ENCODE measurements at places on chromosomes 16 and 17.

- DNase-seq = no peak
Observed at GRCh38 chr17:83128306-83129240, 49.2 kb downstream of the METRNL start.

GRCh38 chr17:62679866-62680377 lies 52.5 kb downstream of the MRC2 start:
- DNase-seq = no peak

DNA sequence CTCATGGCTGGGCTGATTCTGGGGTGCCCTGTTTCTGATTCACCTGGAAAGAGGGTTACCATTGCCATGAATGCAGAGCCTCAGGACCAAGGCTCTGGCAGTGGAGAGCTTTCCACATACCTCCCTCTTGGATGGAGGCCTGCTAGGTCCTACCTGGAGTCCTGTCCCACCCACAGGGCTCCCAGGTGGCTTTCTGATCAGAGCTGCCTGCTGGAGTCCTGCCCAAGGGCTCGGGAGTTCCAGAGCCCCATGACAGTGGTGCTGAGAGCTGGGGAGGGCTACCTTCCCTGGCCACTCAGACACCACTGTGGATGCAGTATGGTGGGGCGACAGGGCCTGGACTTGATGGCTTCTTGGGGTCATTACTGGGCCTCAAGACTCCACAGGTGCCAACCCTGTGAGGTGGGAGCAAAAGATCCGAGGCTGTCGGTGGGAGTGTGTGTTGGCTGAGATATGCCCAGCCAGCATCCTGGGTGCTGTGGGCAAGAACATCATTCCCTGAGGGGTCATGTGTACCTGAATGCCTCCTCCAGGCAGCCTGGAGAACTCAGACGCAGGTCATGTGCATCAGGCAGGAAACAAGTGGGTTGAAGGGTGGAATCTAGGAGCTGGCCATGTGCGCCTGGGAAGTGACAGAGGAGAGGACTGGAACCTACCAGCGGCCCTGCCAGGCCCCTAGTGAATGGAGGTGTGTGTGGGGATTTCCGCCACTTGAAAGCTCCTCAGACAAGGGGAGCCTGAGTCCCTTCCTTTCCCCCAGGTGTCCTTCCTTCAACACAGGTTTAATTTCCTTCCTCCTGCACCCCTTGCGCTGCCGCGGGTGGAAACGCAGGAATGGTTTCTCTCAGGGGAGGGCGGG lies 2.3 kb upstream of the WNT3 start:
- no peak for DNase-seq

- no peak for DNase-seq
Observed at GRCh38 chr17:2233441-2233947, 70.1 kb downstream of the SMG6 start.

DNA sequence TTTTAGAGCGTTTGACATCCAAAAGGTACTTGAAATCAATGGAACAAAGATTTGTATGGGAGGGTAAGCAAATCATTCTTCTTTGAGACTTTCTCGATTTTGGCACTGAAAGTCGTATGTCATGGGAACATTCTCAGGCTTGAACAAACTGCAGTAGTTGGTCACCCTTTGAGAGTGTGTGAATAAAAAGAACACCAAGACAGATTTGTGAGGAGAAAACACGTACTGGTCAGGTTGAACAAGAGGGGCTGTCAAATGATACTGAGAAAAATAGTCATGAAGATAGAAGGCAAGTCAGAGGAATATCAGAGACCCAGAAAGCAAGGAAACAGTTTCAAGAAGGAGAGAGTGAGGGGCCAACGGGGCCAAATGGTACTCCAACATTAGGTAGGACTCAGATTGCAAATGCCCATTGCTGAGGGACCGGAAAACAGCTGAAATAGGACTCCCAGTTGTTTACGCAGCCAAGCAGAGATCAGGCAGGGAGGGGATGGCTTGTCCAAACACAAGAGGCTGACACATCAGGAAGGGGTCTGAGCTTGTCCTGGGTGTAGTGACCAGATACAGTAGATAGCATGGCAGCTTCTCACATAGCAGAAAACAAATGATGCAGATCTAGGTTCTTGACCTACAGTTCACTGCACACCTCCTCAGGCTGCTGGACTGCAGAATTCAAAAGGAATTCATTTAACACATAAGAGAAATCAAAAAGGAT lies 74.5 kb upstream of the MYOCD start:
- no peak for DNase-seq

DNA sequence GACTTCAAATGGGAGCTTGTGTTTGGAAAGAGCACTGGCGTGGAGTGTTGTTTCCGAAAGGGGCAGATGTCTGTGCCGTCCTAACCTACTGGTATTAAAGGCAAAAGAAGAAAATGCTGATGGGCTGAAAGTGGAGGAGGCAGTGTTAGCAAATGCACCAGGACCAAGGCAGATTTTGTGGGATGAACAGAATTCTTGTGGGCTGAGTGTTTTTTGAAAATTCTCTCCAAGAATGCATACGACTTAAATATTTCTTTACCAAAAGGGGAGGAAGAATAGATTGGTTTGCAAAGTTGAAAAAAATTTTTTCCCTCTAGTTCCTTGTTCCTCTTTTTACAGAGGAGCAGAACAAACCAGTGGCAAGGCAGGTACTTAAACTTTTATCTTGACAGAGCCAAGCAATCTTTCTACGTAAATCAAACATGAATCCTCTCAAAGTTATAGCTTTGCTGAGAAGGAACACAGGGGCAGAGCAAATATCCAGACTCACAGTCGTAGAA lies 16.8 kb downstream of the MARCHF10 start:
- DNase-seq = no peak

DNA sequence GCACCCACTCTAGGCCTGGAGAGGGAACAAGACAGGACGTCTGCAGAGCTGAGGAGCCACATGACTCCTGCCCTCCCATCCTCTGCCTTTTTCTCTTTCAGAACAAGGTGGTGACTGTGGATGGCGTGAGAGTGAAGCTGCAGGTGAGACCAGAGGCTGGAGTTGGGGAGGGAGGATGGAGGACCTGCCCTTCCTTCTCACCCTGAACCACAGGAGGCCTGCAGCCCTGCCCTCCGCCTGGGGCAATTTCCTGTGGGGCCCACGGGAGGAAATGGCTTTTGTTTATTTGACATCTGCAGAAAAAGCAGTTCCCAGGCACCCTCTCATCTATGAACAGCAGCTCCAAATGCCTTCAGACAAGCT lies 5.1 kb downstream of the RAB37 start:
- no peak for DNase-seq

- DNase-seq = no peak
Observed at GRCh38 chr17:44466339-44466738, 36.9 kb downstream of the GPATCH8 start.

- no peak for DNase-seq
Observed at GRCh38 chr17:78159575-78160158, 8.7 kb upstream of the SYNGR2 start.

- no peak for DNase-seq
Observed at GRCh38 chr16:81212830-81213465, 25.5 kb upstream of the BCO1 start.

GRCh38 chr16:29745121-29745852 lies 503 bp downstream of the C16orf54 start:
- DNase-seq = no peak

GRCh38 chr17:76336756-76337412 lies 16.8 kb downstream of the PRPSAP1 start:
- no peak for DNase-seq

- no peak for DNase-seq
Observed at GRCh38 chr16:74557275-74557674, 49.6 kb downstream of the GLG1 start.

- no peak for DNase-seq
Observed at GRCh38 chr17:17944743-17945142, 27.5 kb downstream of the TOM1L2 start.

DNA sequence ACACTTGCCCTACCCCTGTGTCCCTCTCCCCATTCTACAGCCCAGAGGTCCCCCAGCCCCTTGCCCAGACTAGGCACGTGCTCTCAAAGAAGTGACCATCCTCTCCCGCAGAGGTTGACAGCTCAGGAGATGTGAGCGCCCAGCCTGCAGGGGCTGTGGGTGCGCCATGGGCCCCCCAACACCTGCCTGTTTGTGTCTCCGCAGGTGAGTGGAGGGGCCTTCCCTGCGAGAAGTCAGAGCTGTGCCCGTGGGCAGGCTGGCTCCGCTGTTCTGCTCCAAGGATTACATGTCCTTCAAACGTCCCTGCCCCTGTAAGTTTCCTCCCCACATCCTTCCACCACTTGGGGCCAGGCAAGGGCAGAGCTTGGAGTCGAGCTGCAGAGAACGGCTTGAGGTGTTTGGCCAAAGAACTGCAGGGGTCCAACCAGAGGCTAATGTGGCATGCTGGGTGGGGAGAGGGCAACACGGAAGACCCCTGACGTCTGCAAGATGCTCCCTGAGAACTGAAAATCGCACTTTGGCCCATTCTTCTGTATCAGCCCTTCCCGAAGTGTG lies 10.4 kb downstream of the BEAN1 start:
- no peak for DNase-seq

DNA sequence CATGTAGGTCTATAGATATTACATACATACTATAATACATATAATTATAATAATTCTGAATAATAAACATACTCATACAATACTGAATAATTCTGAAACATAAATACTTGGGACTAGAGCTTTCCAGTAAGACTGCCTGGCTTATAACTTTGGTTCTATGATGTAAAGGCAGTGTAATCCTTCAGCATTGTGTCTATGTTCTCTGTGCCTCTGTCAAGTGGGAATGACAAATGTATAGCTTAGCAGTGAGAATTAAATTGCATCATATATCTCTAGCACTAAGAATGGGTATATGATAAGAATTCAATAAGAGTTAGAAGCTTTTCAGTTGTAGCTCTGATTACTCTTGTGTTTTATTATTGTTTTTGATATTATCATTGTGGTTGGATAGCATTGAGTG lies 1469.3 kb downstream of the CDH8 start:
- DNase-seq = no peak

- no peak for DNase-seq
Observed at GRCh38 chr16:1984347-1985225, 593 bp downstream of the GFER start.

DNA sequence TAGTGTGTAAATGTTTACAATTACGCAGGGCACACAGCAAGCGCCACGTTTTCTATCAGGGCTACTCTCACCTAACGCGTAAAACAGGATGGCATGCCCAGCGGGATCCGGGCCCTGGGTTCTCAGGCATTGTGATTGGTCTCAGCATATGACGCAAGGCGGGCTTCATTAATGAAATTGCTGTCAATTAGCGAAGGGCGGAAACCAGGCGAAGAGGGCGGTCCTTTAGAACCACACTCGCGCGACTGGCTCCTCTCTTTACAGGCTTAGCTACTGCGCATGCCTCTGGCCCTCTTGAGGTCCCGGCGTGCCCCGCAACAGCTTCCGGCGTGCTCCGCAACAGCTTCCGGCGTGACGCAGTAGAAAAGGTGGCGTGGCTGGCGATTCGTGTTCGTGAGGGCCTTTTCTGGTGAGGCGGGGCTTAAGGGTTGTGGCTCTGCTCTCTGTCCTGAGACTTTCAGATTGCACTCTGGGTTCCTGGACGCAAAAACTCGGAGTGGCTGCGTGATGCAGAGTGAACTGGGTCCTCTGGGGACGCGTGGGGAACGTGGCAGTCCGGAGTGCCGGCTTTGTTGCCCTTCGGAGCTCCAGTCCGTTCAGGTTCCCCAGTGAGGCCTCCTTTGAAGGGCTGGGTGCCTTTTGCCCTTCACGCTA lies 9.2 kb downstream of the OR2C1 start:
- DNase-seq = peak; percentile 77

GRCh38 chr16:80992676-80993293 lies 13.9 kb downstream of the CMC2 start:
- no peak for DNase-seq

GRCh38 chr16:57802341-57803133 lies at the start of gene KIFC3:
Gene KIFC3, minus strand, starts transcription at chr16:57802491. Its CDS starts 4,248 bp downstream, at chr16:57798243.
- peak; percentile 33 for DNase-seq

DNA sequence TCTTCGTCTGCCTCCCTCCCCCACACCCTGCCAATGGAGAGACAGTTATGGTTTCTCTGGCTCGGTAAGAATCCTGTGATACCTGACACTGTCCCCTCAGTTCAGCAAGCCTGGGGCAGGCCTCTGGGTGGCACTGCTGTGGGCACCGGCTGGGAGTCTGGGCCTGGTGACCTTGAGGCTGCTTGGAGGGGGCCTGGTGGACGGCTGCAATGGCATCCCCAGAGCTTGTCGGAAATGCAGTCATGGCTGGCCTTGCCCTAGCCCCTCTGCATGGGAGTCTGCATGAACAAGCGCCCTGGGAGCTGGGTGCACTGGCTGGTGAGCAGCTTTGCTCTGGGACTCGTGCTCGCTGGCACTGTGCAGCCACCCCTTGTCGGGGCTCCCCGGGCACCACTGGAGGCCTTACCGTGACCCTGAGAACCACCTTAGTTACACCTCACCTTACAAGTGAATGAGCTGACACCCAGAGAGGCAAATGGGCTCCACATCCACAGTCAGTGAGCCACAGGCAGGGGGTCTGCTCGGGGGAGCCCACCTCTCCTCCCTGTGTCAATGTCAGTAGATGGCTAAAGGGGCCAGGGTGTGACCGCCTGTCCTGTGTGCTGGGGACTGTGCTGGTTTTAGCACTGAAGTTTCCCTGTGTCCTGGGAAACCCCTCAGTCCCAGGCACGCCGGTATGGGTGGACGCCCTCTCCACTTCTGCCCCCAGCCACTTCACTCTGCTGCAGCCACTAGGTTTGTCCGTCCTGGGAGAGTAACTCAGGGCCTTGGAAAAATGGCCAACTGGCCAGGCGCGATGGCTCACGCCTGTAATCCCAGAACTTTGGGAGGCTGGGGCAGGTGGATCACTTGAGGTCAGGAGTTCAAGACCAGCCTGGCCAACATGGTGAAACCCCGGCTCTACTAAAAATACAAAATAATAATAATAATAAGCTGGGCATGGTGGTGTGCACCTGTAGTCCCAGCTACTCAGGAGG lies 1.4 kb downstream of the LGALS3BP start:
- no peak for DNase-seq

DNA sequence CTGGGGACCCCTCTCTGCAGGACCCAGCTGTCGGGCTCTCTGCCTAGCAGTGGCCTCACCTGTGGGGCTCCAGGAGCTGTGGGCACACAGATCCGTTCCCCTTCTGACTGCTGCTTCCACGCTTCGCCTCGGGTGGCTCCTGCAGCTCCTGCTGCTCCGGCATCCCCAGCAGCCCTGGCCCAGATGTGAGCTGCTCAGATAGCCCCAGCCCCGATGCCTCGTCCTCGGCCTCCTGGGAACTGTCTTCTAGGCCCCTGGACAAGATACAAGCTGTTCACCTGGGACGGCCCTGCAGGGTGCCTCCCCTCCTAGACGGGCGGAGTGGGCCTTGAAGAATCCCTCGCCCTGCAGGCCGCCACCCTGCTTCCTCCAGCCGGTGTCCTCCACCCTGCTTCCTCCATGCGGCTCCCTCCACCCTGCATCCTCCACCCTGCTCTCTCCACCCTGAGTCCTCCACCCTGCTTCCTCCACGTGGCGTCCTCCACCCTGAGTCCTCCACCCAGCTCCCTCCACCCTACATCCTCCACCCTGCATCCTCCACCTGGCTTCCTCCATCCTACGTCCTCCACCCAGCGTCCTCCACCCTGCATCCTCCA lies 11.0 kb downstream of the EMC6 start:
- DNase-seq = no peak

- no peak for DNase-seq
Observed at GRCh38 chr16:76985392-76986045, 205.5 kb upstream of the MON1B start.

- DNase-seq = no peak
Observed at GRCh38 chr16:89297156-89297874, 79.8 kb downstream of the ZNF778 start.

- no peak for DNase-seq
Observed at GRCh38 chr17:65711671-65712276, 150.3 kb upstream of the AXIN2 start.

GRCh38 chr16:57191056-57191571 lies 5.0 kb downstream of the RSPRY1 start:
- DNase-seq = no peak

GRCh38 chr17:38870259-38871165 lies 654 bp downstream of the LASP1 start:
- DNase-seq = no peak

- no peak for DNase-seq
Observed at GRCh38 chr17:21141331-21141730, 14.6 kb downstream of the DHRS7B start.

Data from urinary bladder (tissue), 4 donors.